ENCODE measurements at places on chromosomes 7 and 10.

- DNase-seq = peak; percentile 7
Measured at GRCh38 chr10:117537436-117537903, 5.1 kb upstream of the EMX2 start.

DNA sequence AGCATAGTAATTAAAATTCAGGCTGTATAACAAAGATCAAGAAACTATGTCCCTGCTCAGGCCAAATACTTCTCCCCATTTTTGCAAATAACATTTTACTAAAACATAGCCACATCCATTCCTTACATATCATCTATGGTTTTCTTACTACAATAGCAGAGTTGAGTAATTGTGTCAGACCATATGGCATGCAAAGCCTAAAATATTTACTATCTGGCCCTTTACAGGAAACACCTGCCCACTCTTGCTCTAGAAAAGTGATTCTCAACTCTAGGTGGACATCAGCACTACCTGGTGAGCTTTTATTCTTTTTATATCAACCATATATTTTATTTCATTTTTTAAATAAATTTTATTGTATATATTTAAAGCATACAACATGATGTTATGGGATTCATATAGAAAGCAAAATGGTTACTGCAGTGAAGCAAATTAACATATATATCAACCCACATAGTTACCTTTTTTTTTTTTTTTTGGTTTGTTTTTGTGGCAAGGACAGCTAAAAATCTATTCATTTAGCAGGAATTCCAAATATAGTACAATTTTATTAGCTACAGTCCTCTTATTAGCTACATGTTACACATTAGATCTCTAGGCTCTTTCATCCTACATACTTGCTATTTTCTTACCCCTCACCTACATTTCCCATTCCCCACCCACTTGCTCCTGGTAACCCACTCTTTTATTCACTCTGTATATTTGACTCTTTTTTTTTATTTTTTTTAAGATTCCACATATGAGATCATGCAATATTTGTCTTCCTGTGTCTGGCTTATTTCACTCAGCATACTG is 19.6 kb downstream of the ABI1 start:
- no peak for DNase-seq

DNA sequence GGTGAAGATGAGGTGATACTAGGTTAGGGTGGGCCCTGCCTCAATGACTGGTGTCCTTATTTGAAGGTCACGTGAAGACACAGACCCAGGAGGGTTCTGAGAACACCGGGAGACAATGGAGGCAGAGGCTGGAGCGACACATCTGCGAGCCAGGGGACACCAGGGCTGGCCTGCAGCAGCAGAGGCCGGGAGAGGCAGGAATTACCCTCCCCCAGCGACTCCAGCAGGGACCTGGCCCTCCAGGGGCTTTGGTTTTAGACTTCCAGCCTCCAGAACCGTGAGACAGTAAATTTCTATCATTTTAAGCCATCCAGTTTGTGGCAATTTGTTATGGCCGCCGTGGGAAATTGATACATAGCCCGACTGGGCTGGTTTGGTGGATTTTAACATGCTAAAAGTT is 152.2 kb downstream of the DNAJB6 start:
- no peak for DNase-seq

DNA sequence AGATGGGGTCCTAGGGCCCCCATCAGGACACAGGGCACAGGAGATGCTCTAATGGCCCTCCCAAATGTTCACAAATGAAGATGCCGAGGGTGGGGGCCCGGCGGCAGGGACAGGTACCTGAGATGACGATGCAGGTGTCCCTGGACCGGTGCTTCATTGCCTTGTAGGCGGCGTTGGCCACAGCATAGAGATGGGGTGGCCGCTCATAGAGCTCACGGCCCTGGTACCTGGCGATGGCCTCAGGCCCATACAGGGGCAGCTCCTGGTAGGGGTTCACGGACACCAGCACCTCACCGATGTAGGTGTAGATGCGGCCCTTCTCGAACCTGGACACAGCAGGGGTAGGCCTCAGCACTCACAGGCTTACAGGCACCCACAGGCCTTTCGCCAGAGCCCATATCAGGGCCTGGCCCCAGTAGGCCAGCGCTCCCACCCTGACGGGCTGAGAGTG is 2.0 kb downstream of the MYO1G start:
- DNase-seq = no peak

- no peak for DNase-seq
Measured at GRCh38 chr10:75051308-75051707, 60.1 kb upstream of the SAMD8 start.

DNA sequence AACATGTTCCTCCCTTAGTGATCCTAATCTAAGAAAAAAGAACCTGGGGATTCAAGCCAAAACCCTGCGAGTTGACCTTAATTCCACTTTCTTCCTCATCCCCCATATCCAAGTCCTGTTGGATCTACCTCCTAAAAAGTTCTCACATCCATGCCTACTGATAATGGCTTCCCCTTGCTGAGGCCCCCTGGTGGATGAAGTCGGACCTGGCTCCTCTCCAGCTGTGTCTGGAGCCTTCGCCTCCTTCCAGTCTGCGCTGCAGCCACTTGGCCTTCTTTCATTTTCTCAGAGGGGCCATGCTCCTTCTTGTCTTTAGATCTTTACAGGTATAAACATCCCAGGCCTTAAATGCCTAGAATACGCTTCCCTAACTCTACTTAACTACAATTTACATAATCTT is 8.1 kb downstream of the PDE1C start:
- peak; percentile 65 for DNase-seq

GRCh38 chr7:20302891-20303290 is 27.8 kb upstream of the ITGB8 start:
- DNase-seq = no peak

GRCh38 chr10:51389415-51390321 is 309.7 kb downstream of the CSTF2T start:
- no peak for DNase-seq

GRCh38 chr7:69677054-69677852 is 79.0 kb downstream of the AUTS2 start:
- no peak for DNase-seq

- no peak for DNase-seq
Measured at GRCh38 chr10:122232769-122233168, 38.3 kb upstream of the BTBD16 start.

DNA sequence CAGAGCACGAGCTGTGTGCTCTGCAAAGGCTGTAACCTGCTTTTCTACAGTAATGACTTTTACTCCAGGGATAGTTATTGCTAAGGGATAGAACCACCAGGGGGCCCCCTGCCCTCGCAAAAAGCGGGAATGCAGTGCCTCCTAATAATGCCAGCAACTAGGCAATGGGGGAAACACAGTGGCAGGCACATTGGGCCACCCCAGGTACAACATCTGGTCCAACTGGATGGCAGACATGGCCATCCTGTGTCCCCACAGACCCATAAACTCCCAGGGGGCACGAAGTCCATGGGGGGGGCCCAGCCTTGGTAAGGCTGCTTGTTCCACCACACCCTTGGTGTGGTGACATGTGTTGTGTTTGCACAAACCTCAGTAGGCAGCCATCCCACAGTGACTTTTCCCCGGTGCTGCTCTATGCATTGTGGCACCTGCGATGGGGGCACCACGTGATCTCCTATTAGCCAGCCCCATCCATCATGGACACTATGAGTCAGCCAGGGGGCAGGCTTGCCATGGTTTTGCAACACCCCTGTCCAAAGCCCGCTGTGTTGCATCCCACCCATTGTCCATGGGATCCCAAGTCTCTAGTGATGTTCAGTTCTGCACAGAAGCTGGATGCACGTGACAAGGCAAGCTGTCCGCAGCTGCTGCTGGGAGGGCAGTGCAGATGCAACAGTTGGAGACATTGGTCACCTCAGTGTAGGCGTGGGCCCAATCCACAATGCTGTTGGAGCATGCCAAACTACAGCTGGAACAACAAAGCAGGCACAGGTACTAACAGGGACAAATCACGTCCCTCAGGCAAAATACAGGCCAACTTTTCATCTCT is 84.0 kb downstream of the ANLN start:
- DNase-seq = peak; percentile 43

GRCh38 chr7:94069162-94069739 is 65.1 kb upstream of the BET1 start:
- no peak for DNase-seq
